ENCODE measurements at places on chromosomes 16 and 17.
A peak's percentile ranks its signal among the peaks of the same experiment; 100 is the strongest.

GRCh38 chr16:67781565-67781921, 24.8 kb downstream of the RANBP10 start:
- DNase-seq: no peak

GRCh38 chr16:48287239-48287638, 39.9 kb upstream of the ABCC11 start:
- no peak for DNase-seq

- no peak for DNase-seq
These were observed 7.2 kb upstream of the MRPS23 start for GRCh38 chr17:57856792-57857620.

DNA sequence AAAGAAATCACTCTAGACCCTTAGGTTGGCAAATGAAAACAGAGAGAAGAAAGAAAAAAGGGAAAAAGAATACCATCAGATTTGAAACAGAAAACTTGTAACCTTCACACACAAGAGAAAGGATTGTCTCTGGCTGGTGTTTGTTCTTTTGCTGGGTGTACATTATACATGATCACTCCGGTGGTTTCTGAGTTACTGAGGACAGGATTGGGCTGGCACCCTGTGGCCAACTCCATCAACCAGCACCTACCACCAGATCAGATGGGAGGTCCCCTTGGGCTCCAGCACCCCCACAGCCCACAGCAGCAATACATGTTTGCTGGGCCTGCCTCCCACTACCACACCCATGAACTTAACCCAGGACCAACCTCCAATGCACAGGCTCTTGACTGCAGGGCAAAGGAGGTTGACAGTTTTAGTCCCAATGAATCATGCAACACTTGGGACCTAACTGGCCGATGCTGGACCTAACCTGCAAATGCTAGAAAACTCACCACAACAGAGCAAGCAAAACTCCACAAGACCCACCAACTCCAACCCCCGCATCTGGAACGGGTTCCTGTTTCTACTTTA, 308.3 kb downstream of the SOX9 start:
- DNase-seq: peak; percentile 16

GRCh38 chr17:41325126-41325525, 9.6 kb upstream of the KRTAP17-1 start:
- no peak for DNase-seq

- DNase-seq: no peak
These were observed 3.9 kb upstream of the TMEM235 start for GRCh38 chr17:78227455-78227916.

DNA sequence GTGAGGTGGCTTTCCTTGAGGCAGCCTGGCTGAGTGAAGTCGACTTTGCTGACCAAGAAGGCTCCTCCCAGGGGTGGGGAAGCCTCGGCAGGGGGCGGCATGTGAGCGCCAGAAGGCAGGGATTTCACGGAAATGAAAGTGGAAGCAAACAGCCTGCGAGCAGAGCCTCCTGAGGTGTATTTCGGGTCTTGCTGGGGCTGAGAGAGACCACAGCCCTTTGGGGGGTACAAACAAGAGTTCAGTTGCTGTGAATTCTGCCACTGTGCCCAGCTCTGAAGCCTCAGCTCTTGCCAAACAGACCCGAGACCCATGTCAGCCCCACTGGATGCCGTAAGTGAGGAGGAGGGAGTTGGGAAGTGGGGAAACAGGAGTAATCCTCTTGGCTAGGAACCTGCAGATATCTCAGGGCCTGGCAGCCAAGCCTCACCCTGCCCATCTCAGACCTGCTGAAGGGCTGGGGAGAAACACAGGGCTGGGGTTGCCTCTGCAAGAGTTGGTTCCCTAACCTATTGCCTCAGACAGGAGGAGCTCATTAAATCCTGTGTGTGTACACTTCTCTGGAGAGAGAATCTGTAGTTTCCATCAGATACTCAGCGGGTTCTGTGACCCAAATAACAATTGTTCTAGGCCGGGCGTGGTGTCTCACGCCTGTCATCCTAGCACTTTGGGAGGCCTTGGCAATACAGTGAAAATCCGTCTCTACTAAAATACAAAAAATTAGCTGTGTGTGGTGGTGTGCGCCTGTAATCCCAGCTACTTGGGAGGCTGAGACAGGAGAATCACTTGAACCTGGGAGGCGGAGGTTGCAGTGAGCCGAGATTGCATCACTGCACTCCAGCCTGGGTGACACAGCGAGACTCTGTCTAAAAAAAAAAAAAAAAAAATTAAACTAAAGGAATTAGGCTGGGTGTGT, at the start of gene IFI35:
TSS of gene IFI35 (plus strand) at position 146 of the 913 bp plus-strand sequence. CDS start at position 310, 164 bp downstream.
- peak; percentile 52 for DNase-seq

GRCh38 chr17:29549177-29549923, 17.5 kb downstream of the ABHD15 start:
- DNase-seq: no peak

- DNase-seq: no peak
These were observed 6.4 kb downstream of the CBLN1 start for GRCh38 chr16:49275050-49275730.

- DNase-seq: no peak
These were observed 29.3 kb downstream of the TMEM94 start for GRCh38 chr17:75485688-75486087.

DNA sequence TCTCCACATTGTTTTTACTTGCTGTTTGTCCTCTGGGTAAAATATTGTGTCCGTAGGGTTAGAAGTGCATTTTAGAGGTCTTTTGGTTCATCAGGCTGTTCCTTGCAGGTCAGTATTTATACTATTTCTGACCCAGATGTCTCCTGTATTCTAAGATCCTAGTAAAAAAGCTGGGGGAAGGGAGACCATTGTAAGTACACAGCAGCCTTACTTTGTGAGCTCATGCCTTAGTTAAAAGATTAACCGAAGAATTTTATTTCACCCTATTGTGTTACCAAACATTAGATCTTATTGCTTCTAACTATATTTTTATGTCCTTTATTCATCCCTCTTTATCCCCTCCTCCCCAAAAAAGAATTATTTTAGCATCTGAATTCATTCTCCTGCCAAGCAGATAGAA, 444.1 kb upstream of the RBFOX1 start:
- DNase-seq: no peak

- DNase-seq: no peak
These were observed 48.8 kb downstream of the MYH11 start for GRCh38 chr16:15808071-15808470.

- DNase-seq: no peak
These were observed 154.0 kb downstream of the TMEM132E start for GRCh38 chr17:34733333-34733732.

GRCh38 chr17:879546-880442, 97.6 kb downstream of the MRM3 start:
- no peak for DNase-seq

DNA sequence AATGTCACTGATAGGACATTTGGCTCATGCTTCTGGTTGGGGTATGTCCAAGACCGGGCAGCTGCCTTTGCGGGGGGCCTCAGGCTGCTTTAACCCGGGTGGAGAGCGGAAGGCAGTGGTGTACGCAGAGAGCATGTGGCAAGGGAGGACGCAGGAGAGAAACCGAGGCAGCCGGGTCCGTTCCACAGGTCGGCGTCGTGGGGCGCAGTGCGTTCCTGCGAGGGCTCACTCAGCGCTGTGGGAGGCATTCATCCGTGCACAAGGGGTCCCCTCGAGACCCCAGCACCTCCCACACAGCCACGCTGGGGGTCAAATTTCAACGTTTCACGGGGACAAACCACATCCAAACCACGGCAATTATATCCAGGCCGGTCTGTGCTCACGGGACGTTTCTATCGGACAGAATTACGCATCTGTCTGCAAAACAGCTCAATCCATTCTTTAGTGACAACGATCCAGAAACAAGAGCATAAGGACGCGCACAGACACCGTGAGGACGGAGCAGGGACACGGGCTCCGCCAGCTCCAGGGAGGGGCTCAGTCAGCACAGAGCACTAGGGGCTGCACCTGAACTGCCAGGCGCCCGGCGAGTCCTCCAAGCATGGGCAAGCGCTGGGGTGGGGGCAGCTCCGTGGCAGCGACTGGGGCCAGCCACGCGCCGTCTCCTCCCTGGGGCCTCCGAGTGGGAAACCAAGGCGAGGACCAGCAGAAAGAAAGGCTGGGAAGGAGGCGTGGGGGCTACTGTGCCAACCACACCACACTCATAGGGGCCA, 108.4 kb upstream of the METRNL start:
- DNase-seq: no peak

- DNase-seq: no peak
These were observed 71.9 kb upstream of the GAS7 start for GRCh38 chr17:10270258-10270657.

- no peak for DNase-seq
These were observed 33.7 kb upstream of the MFSD6L start for GRCh38 chr17:8832711-8833352.

- no peak for DNase-seq
These were observed 548.0 kb downstream of the WWOX start for GRCh38 chr16:78647491-78647890.

GRCh38 chr16:27720731-27721530, 171.0 kb downstream of the KATNIP start:
- no peak for DNase-seq

DNA sequence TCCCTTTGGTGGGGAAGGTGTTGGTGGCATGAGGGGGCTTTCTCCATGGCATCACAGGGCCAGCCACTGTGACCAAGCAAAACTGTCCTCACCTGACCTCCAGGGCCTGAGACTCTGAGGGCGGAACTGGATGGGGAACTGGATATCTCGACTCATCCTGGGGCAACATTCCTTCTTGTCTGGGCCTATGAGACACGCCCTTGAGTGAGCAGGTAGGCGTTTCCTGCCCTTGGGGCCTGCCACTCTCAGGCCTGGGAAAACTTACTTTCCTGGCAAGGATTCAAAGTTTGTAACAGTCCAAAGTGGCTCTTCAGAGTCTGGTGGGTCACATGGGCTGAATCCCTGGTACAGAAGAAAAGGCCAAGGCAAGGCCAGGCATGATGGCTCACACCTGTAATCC, 9.6 kb downstream of the MT1X start:
- no peak for DNase-seq

DNA sequence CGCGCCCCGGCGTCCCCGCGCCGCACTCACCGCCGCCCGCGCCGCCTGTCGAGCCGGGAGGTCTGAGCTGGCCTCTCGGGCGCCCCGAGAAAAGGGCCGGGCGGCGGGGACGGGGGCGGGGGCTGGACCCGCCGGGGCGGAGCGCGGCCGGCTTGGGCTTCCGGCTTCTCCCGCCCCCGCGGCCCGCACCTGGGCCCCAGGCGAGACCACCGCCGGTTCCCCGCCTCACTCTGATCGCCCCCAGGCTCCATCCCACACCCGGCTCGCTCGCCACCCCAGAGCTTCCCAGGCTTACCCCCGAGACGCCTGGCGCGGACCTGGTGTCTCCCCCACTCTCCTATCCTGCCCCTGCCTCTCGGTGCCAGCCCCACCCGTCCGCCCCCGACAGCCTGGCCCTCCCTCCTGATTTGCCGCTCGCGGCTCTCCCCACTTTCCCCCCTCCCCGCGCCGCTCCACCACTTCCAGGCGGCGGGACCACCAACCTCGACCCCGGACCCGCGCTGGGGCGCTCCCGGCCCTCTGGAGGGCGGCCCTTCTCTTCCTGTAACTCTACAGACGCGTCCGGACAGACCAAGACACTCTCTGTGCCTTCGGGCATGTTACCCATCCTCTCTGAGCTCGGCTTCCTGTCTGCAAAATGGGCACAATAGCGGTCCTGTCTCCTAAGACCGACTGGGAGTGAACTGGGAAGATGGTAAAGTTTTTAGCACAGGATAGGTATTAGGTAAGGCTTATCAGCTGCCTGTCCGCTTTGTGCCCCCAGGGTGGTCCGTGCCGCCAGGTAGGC, at the start of gene LITAF:
TSS of gene LITAF (minus strand) at position 64 of the 787 bp plus-strand sequence. CDS start 30,189 bp downstream, outside the sequence.
- DNase-seq: no peak

- no peak for DNase-seq
These were observed 59.2 kb upstream of the ZNF750 start for GRCh38 chr17:82898976-82899514.

DNA sequence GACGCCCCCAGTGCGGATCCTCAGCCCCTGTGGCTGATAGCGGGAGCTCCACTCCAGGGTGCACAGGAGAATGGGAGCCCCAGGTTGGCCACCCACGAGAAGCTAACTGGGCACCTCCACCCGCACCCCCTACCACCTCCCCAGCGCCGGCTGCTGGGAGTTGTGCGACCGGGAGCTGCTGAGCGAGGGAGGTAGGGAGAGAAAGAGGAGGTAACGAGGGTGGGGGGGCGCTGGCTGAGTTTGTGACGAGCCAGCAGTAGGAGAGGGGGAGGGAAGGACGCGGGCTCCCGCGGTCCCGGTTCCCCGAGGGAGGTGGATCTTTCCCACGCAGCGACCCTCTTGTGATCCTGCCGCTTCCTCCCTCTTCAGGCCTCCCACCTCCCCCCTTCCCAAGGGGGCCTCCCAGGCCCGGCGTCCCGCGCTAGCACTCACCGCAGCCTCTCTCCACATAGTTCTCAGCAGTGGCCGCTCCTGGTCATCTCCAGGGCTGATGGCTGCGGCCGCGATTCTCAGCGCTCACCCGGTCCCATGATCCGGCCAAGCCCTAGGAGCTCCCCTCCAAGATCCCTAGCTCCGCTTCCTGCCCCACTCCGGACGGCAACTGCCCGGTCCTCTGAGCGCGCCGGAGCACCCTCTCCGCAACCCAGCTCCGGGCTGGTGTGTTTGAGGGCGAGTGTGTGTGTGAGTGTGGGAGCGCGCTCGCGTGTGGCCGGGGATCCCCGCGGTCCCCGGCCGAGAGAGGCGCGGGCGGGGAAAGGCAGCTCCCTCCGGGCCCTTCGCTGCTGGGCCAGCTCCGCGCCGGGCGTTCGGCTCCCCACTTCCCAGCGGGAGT, at the start of gene GRIN2A:
TSS of gene GRIN2A (minus strand) at position 207 of the 832 bp plus-strand sequence. CDS start 2,017 bp downstream, outside the sequence.
- DNase-seq: no peak

GRCh38 chr17:7922845-7923628, 6.6 kb downstream of the KCNAB3 start:
- no peak for DNase-seq

- no peak for DNase-seq
These were observed 64.3 kb upstream of the BCAR1 start for GRCh38 chr16:75315539-75316306.

DNA sequence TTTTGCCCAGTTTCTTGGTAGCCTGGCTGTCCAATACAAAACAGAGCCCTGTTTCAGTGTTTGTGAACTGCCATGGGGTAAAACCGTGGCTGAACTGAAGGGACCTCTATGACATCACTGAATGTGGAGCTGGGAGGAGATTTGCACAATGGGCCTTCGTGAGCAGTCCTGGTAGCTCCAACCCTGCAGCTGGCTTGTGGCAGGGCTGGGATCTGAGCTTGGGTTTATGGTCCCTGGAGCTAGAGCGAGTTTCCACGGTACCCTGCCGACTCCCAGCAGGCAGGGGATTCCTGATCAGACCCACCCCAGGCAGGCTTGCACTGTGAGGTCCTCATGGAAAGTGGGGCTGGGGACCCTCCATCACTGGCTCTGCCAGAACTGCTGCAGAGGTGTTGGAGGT, 247.0 kb downstream of the GSG1L start:
- DNase-seq: no peak

DNA sequence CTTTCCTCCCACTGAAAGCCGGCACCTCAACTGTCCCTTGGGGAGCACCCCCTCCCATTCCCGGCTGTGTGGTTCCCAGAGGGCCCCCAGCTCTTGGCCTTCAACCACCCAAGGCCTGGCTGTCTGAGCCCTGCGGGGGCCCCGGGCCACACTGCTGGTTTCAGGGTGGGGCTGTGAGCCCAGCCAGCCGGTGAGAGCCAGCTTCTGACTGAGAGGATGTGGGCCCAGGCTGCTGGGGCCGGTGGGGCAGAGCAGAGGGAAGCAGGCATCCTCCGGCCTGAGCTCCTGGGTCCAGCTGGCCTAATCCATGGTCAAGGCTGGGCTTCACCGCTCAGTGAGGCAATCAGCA, 875 bp upstream of the LGALS3BP start:
- no peak for DNase-seq
